ENCODE measurements at places on chromosomes 16 and 17. TPM values are rescaled to one million over a fixed set of nuclear protein-coding genes. Genes with fewer than 3 reads are reported as not detected.

Gene CLUH
- 70.4 TPM for total RNA-seq

Gene MPP2
- 92.6 TPM for total RNA-seq

GRCh38 chr17:47253541-47254402, at the start of gene ITGB3:
Gene ITGB3 (plus strand): TSS chr17:47253827. CDS start chr17:47253862, 35 bp downstream.
- DNase-seq = no peak

DNA sequence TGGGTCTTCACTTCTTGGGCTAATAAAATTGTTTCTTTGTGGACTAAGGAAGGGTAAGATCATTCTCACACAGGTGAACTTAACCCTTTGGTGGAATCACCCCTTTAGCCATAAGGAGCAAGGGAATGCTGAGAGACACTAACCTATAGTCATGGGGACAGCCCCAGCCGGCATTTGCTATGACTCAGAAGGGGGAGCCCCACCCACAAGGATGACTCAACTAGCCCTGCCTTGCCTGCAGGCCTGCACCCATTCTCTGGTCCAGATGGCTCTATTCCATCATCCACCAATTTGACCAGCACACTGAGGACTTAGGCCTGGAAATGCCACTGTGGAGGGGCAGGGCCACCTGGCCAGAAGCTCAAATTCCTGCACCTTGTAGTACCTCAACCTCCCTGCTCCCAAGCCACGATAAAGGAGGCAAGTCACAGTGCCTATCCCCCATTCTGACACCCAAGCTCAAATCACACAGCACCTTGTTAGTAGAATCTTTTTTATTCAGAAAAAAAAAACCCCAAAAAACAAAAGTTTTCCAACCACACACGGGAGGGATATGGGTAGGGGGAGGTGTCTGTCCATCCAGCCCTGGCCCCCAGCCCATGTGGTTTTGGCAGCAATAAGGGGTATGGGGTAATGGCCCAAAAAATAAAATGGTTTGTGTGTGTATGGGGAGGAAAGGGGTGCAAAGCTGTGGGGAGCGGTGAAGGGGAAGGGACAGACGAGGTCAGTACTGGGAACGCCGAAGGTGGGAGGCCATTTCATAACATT, 3.0 kb downstream of the PFN1 start:
- peak; percentile 57 for DNase-seq

Gene TBC1D3C
- not detected for total RNA-seq

DNA sequence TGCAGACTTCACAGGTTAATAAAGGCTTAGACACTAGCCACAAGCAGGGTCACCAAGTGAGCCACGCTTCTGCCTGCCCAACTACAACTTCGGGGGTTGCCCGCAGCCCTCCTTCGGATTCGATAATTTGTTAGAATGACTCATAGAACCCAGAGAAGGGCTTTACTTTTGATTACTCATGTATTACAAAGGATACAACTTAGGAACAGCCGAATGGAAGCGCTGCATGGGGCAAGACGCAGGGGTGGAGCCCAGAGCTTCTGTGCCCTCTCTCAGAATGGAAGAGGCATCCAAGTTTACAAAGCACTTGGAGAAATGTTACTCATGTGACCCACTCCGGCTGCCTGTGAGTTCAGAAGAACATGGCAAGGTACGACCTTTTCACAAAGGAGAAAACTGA, 7.5 kb upstream of the CDH5 start:
- no peak for DNase-seq

- no peak for DNase-seq
Observed at GRCh38 chr16:15770512-15770911, 86.3 kb downstream of the MYH11 start.

Gene LRRC37A3
- 31.8 TPM for total RNA-seq

Gene CES2
- 39.5 TPM for total RNA-seq

Gene KCTD19
- total RNA-seq = 0.66 TPM

Gene MMP25
- 0.59 TPM for total RNA-seq

- no peak for DNase-seq
Observed at GRCh38 chr16:1173788-1174451, 21.0 kb downstream of the CACNA1H start.

GRCh38 chr16:88383401-88384221, 852 bp downstream of the ZNF469 start:
- peak; percentile 48 for DNase-seq

Gene LLGL1
- 80.7 TPM for total RNA-seq

Data from dorsolateral prefrontal cortex (tissue), 122 donors.